ENCODE measurements at places on chromosomes 6 and 20.

- no peak for DNase-seq
These were observed 512.3 kb downstream of the HDGFL1 start for GRCh38 chr6:23081701-23082100.

- peak; percentile 80 for DNase-seq
These were observed 72.3 kb downstream of the BTBD9 start for GRCh38 chr6:38567436-38567835.

DNA sequence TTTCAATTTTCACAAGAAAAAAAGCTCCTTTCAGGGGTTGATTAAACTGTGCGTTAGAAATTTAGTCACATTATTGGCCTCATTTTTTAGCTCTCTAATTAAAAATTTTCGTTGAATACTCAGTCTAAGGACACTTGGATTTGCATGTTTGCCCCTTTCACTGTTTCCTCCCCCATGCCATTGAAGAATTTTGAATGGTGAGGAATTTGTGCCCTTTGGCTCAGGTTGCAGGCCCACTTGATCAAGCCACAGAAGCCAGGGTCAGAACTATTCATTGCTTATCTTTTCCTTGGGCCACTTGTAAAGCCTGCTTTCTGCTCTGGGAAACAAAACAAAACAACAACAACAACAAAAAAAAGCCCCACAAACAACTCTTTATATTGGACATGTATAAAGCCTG, 12.2 kb downstream of the LIN28B start:
- no peak for DNase-seq

GRCh38 chr20:58634521-58635278, 16.4 kb upstream of the STX16 start:
- DNase-seq, result peak; percentile 60

DNA sequence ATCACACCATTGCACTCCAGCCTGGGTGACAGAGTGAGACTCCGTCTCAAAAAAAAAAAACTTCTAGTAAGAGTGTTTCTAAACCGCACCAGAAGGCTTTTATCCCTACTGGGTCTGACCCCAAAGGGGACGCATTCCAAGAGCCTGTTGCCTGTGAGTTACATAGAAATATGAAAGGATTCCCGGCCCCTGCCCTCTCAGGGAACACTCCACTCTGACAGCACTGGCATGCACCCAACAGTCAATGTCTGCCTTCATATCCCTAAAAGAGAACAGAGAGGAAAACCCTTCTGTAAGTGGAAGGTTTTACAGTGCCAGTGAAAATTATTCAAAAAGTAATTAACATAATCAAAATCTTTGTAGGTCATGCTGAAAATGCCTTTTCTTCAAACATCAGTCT, 117.1 kb upstream of the PTPRT start:
- DNase-seq, result no peak

DNA sequence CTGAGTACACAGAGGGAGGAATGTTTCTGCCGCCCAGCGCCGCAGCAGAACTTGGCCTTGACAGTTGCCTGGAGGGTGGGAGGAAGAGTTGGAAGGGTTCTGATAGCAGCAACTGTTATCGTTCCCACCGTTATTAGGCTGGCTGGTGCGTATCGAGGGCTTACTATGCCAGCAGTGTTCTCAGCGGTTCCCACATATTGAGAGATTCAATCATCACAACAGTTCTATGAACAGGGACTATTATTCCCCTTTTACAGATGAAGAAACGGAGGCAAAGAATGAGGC, 380.1 kb upstream of the SULF2 start:
- no peak for DNase-seq

- DNase-seq, result no peak
These were observed 7.8 kb downstream of the PAK5 start for GRCh38 chr20:9831032-9831431.

GRCh38 chr6:125377621-125378020, 75.9 kb upstream of the HDDC2 start:
- DNase-seq, result no peak

DNA sequence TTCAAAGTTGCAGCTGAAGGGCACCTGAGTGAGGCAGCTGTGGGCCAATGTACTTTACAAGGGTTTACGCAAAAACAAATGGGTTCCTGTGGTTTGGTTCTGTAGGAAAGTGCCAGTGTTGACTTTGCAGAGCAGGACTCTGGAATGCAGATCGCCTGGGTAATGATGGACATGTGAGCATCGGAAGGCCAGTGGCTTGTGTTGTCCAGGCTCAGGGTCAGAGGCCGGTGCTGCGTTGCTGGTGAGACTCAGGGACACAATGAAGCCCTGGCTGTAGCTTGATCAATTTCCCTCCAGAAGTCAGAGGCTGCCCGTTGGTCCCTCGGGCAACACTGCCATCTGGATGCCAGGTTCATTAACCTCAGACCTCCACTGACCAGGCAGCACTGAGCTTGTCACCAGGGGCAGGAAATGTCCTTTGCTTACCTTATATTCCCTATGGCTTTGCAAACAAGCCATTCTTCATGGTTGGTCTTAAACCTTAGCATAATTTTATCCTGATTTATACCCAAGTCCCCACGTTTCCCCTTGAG, 753.4 kb downstream of the QKI start:
- DNase-seq, result no peak

DNA sequence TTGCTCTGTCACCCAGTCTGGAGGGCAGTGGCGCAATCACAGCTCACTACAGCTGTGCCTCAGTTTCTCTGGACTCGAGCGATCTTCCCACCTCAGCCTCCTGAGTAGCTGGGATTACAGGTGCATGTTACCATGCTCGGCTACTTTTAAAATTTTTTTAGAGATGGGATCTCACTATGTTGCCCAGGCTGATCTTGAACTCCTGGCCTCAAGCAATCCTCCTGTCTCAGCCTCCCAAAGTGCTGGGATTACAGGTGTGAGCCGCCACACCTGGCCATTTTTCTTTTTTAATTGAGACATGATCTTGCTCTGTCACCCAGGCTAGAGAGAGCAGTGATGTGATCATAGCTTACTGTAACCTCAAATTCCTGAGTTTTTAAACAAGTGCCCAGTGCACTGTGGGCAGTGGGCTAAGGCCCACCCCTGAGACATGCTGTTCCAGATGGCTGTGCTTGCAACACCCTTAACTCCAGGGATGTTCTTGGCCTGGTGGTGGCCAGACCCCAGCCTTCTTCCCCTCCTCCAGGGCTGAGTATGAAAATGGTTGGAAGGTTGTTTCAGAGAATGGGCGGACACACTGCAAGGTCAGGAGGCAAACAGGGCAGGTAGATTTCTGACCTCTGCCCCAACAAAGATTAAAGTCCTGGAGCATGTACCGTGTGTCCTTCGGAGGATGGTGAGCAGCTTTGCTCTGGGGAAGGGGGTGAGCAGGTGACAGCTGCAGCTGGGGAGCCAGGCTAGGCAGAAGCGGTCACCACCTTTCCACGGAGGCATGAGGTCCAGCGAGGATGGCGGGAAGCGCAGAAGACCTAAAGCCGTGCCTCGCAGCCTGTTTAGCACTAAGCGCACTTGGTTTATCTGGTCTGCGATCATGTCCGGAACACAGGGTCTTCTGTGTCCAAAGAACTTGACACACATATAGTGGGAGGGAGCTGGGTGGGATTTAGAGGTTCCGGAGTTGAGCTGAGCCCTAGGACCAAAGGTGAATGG, 1.4 kb upstream of the FAM83C start:
- DNase-seq, result no peak

DNA sequence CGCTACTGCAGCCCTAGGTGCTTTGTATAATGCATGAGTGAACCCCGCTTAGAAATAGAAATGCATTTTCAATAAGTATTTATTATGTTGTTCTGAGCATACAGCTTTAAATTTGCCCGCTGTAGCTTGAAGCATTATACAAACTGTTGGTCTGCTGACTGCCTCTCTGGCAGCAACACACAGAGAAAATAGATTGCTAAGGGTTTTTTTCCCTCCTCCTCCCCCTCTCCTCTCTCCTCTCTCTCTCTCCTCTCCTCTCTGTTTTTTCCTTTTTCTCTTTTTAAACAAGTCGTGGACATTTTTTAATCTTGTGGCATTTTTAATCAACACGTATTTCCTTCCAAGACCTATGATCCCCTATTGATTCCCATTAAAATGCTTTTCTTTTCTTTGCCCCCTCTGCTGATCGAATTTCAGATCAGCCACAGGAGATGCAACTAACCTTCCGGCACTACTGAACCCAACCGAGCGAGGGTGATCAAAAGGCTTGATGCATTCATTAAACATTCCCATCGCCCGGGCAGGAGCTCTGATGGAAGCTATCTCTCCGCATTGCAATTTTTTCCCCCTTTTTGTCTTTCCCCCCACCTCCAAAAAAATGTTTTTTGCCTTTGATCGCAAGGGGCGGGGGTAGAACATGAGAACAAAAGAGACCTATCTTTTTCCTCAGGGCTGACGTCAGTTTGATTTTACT, 90.7 kb upstream of the ARID1B start:
- DNase-seq, result no peak

GRCh38 chr20:53767206-53767930, 173.7 kb upstream of the ZNF217 start:
- DNase-seq, result no peak

- no peak for DNase-seq
These were observed 180.6 kb upstream of the KHDRBS2 start for GRCh38 chr6:62466607-62467006.

GRCh38 chr6:157885876-157886275, 62.8 kb downstream of the SNX9 start:
- DNase-seq, result no peak

- no peak for DNase-seq
These were observed 10.3 kb upstream of the MYB start for GRCh38 chr6:135170849-135171248.

GRCh38 chr6:144077871-144078270, 17.5 kb downstream of the SF3B5 start:
- no peak for DNase-seq

DNA sequence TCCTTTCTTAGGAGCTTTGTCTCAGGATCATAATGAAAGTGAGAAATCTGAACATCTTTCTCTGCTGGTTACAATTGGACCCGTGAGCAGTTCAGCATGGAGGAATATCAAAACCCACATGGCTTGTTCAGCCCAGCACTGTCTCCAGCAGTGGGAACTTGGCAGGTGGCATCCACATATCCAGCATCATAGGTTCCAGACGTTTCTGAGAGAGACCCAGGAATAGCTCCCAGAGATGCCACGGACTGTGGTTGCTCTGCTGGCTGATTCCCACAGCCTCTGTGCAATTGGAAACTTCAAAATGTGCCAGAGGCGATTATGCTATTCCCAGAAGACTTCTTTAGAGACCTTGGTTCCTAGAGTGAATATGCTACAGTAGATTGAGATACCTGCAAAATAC, 76.4 kb downstream of the PHACTR2 start:
- no peak for DNase-seq

DNA sequence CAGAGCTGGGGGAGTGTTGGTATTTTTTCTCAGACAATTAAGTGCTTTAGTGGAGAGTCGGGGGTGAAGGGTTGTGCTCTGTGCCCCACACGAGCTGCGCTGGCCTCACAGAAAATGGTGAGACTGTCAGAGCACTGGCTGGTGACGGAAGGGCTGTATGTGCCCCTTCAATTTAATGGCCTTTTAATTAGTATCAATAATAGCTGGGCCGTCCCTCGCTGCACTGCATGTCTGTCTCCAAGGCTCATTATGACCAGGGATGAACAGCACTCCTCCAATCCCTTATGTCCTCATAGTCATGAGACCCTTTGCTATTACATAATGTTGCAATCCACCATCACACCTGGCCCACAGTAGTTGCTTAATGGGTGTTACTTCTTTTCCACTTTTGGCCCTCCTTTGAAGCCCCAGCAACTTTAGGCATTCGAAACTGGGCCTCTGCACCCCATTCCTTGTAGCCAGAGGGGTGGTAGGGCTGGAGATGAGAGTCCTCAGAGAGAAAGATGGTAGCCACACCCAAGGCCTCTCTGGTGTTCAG, 9.5 kb upstream of the RALY start:
- DNase-seq, result no peak

DNA sequence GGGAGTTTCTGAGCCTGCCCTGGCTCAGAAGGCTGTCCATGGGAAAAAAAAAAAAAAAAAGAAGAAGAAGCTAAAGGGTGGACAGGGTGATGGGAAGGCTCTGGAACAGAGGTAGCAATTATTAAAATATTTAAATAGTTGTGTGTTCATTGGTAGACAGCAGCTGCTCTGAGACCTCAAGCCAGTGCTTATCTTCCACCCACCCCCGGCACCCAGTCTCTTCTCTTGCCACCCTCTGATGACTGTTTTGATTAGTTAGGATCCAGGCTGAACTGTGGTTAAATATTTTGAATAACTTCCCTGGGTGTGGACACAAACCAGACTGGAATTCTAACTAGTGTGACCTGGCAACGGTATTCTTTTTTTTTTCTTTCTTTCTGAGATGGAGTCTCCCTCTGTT, 16.9 kb upstream of the SRSF3 start:
- no peak for DNase-seq

DNA sequence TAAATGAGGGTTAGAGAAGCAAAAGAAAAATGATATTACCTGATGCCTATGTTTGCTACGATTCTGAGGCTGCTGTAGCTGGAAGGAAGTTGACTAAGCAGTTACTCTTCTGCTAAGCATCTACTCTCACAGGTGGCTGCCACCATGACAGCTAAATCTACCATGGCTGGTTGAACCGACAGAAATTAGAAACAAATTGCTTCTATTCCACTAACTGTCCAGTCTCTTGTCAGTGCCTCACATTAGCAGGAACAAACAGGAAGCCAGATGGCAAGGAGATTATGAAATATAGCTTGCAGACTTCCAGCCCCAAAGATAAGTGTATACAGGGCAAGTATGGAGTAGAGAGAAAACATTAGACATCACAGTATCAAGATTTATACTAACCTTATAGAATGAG, 59.4 kb upstream of the TMEM200A start:
- DNase-seq, result no peak

GRCh38 chr20:3696745-3697587, 15.2 kb upstream of the ADAM33 start:
- DNase-seq, result no peak

- no peak for DNase-seq
These were observed 242.8 kb downstream of the GJA1 start for GRCh38 chr6:121678245-121678644.

DNA sequence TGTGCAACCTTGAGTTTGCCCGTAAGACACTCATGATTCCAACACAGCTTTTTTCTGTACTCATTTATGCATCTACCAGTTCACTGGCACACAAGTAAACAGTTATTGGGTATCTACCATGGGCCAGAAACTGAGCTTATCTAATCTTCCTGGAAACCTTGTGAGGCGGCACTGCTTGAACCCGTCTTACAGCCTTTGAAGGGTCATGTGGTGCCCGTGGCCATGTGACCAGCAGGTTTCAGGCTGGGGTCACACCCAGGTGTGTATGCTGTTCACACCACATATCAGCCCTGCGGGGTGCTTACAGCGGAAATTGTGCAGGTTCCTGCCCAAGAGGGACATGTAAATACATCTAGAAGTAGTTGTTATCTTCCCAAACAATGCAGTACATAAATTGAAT, 6.1 kb downstream of the THBD start:
- no peak for DNase-seq

DNA sequence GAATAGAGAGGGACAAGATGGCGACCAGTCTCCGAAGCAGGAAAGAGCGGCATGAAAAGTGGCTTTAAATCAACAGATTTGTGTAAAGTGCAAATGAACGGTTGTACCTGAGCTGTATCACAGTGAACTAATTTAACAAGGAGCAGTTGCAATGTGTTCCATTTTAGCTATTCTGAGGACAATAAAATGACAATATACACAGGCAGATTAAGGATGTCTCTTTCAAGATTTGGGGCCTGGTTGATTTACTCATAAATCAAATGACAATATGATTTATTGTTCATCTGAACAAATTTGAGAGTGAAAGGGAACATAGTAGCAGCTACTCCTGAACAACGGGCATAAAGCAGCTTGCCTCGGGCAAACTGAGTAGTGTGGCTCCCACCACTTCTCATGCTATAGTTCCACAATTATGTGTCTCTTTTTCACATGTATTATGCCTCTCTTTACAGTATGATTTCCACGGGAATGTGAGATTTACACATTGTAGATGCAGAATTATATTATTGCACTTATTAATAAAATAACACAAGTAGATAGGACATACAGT, 204.1 kb upstream of the AGPAT4 start:
- DNase-seq, result no peak

Measured in cardiac septum (tissue), 1 donor.